CD4-positive, alpha-beta T cell treated with Interleukin-6 at 100 ng/mL for 8 hours (primary cell): ENCODE measurements at places on chromosomes 7 and 10.
A peak's percentile ranks its signal among the peaks of the same experiment; 100 is the strongest.

- no peak for DNase-seq
Observed at GRCh38 chr10:105691811-105692210, 1050.7 kb downstream of the SORCS3 start.

- DNase-seq: no peak
Observed at GRCh38 chr7:42143711-42144600, 93.1 kb downstream of the GLI3 start.

DNA sequence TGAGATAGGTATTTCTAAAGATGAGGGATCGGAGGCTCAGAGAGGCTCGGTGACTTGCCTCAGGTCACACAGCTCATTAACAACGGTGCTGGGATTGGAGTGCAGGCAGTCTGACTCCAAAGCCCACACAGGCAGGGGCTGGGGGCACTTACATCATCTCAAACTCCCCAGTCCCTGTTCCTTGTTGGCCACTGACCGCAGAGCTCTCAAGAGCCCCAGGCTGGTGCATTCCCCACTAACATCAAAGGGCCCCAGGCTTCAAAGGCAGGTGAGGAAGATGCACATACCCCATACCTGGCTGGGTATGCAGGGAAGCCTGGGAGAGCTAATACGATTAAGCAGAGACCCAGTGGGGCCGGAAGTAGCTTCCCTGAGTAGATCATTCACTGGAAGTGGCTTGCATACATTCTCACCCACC lies 13.7 kb upstream of the NODAL start:
- no peak for DNase-seq

DNA sequence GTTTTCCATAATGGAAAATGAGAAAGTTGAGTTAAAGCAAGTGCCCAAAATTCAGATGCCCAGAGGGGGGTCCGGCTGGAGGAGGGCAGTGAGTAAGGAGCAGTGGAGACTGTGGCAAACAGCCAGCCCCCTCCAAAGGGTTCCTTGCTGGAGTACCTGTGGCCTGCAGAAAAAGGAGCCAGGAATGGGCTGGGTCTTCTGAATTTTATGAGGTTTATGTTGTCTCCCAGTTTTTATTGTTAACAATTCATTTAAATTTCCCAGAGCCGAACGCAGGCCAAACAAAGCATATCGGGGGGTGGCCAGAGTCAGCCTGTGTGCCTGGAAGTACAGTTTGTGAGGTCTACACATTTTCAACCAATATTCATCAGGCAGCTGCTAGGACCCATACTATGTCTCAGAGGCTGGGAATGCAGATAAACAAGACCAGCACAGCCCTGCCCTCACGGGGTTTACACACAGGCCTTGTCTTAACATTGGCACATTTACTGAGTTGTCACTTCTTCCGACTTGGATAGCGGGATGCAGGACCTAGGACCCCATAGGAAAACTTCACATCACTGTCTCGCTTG lies 12.9 kb upstream of the CSGALNACT2 start:
- DNase-seq: no peak

- DNase-seq: no peak
Observed at GRCh38 chr10:32960022-32960421, 2.0 kb upstream of the ITGB1 start.

GRCh38 chr7:109864230-109864629 lies 1226.7 kb upstream of the LRRN3 start:
- no peak for DNase-seq

DNA sequence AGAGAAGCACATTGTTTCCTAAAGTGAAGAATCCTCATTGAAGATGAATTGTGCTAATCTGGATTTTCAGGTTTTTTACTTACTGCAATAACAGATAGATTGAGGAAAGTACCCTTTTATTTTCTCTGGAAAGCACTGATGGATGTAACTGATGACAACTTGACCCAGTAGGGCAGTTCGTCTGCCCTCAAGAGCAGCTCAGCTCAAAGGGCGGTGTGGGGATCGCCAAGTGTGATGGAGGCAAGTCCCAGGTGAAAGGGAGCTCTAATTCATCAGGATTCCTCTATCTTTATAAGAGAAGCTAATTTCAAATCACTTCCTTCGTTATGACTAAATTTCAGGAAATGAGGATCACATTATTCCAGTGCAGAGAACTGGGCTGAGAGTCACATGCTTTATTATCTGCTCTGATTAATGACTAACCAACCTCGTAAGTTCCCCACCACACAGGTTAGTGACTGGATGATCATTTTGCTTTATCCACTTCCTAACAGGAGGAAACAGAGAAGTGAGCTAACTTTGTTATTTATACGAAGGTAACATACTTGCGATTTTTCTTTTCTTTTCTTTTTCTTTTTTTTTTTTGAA lies 98.8 kb downstream of the PFKFB3 start:
- DNase-seq: no peak

- DNase-seq: no peak
Observed at GRCh38 chr10:97332591-97333350, 1.8 kb downstream of the FRAT2 start.

GRCh38 chr7:132161976-132162375 lies 414.3 kb downstream of the PLXNA4 start:
- DNase-seq: no peak

DNA sequence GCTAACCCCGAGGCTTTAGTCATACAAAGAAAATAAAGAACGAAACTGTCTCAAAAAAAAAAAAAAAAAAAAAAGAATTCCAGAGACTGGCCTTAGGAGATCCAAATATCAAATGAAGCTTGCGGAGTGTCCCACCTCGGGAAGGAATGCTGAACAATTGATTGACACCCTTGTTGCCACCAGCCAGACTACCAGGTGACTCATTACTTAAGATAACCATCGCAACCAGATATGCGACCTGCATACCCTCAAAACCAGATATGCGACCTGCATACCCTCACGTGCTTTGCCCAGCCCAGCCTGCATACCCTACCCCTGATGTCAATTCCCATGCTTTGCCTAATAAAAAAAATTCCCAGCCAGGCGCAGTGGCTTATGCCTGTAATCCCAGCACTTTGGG lies 2.7 kb upstream of the PRKRIP1 start:
- DNase-seq: no peak

- no peak for DNase-seq
Observed at GRCh38 chr10:29807163-29807806, 172.5 kb upstream of the SVIL start.

DNA sequence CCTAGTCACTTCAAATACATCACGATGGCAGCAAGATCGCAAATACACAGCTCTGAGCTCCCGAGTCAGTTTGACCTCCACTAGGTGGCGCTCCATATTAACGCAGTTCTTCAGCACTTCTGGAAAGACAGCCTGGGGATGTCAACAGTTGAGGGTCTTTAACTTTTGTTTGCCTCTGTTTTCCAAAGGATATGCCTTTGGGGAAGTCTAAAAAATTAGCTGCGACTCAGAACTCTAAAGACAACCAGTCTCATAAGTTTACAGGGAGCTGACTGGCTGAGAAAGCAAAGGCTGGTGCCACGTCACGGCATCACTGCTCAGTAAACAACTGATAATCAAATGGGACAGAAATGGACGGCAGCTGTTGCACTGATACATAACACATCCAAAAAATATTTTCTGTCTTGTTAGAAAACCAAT lies 458.8 kb downstream of the SORCS1 start:
- DNase-seq: no peak

DNA sequence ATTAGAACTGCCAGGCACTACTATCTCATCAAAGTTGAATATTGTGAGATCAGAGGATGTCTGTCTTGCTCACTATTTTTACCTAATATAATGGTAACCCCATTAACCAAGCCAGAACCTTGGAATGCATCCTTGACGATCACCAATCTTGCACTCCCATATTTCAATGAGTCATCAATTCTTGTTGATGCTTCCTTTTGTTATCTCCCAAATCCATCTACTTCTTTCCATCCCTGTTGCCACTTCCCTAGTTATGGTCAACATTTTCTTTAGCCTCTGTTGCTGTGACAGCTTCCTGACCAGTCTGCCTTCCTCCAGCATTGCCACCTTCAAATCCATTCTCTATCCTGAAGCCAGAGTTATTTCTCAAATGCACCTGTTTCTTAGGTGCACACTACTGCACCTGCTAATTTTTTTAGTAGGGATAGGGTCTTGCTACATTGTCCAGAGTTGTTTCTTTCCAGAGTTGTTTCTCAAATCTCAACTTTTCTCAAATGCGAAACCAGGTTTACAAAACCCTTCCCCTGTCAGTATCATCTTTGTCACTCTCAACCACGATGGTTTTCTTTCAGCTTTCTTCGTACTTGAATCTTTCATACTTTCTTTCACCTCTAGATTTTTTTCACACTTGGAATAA lies 15.7 kb downstream of the ITGA8 start:
- DNase-seq: no peak

GRCh38 chr10:121411004-121411403 lies 187.2 kb downstream of the FGFR2 start:
- no peak for DNase-seq

GRCh38 chr7:33054261-33054964 lies 8.2 kb downstream of the NT5C3A start:
- peak; percentile 34 for DNase-seq

DNA sequence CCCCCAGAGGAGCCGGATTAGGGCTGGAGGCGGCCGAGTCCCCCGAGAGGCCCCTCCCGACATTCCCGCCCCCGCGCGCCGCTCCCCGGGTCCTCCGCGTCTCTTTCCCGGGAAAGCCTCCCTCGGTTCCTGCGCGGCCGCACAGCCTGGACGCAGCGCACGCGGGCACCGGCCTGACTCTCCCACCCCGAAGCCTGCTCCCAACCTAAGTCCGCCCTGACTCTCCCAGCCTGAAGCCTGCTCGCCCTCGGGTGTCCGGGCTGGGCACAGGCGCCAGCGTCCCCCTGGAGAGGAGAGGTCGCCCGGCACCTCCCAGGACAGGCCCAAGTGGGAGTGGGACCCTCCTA lies 441 bp upstream of the VENTX start:
- no peak for DNase-seq

DNA sequence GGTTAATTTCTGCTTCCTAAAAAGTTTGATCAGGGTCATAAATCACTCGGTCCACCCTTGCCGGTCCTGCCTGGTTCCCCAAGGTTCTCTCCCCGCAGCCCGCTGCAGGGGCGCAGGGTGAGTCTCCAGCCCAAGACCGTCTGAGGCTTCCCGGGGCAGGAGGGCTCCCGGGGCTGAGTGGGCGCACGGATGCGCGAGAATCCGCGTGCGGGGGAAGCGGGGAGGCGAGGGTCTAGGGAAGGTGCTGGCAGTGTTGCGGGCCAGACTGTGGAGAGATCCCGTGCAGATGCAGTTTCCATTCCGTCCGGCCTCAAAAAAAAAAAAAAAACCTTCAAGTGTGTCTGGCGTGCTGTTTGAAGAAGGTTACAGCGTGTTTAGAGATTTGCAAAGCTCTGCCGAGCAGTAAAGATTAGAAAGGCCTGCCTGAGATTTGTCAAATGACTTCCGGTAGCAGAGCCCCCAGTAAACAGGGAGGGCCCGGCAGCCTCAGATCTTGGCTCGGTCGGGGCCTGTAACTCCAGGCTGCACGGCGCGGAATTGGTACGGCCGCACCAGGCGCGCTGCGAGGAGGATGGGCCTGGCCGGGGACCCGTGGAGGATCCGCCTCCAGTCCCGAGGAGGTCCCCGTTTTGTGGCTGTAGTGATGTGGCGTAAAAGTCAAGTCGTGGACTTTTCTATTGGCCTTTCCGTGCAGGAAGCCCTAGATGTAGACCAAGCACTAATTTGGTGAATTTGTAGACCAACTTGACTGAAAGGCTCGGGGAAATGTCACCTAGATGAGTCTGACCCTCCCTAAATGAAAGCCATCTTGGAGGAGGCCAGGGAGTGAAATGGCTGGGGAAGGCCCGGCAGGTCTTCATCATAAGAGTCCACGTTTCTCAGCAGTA lies 293.2 kb upstream of the NFE2L3 start:
- no peak for DNase-seq

DNA sequence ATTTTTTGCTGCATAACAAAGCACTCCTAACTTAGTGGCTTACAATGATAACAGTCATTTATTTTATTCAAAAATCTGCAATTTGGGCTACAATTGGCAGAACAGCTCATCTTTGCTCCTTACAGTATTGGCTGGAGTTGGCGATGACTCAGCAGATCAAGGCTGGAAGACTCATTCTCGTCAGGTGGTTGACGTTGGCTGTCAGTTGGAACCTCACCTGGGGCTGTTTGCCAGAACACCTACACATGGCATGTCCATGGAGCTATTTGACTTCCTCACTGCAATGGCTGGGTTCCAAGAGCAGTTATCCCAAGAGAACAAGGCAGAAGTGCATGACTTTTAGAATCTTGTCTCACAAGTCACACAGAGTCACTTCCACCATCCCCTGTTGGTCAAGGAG lies 75.1 kb downstream of the NOD1 start:
- no peak for DNase-seq

DNA sequence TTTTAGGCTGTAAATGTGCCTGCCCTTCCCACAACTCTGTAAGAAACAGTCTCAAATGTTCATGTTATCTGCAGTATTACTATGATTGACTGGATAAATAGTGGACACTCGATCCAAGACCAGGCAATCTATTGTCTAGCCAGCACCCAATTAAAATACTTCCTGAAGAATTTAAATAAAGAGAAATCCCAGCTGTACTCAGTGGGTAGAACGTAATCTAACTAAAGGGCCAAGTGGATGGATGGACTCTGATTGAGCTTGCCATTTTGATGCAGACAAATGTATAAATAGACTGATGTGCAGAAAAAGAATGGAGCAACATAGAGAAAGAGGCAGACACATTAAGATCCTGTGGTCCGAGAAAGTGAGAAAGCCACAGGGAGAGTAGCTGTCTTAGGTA lies 158.0 kb downstream of the IPMK start:
- DNase-seq: no peak

GRCh38 chr7:133275446-133276095 lies 22.7 kb downstream of the EXOC4 start:
- DNase-seq: no peak

GRCh38 chr7:117588352-117588794 lies 108.5 kb downstream of the CFTR start:
- no peak for DNase-seq

- DNase-seq: no peak
Observed at GRCh38 chr10:96840841-96841518, 8.9 kb downstream of the LCOR start.

DNA sequence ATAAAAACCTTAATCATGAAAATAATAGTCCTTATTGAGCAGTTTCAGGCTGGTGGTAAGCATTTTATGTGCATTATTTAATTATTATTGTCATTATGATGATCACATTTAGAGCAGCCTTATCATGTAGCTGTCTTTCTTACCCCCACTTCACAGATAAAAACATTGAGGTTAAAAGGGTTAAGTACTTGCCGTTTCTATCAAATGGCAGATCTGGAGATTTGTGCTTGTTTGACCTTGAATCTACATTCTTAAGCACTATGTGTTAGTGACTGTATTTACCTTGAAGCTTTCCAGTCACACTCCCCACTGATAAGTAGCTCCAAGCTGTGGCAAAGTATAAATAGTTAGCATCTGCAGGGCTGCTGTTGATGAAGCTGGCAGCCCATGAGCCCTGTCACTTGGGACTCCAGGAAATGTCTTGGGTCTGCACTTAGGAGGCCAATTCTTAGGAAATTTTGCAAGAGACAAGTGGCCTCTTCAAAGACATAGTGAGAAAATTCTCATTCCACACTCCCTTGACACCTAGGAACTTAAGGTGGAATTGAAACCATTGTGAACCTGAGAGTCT lies 116.8 kb upstream of the AGR3 start:
- no peak for DNase-seq

- DNase-seq: no peak
Observed at GRCh38 chr10:104434601-104435000, 81.0 kb downstream of the CFAP58 start.

- DNase-seq: no peak
Observed at GRCh38 chr7:86863452-86863851, 196.0 kb downstream of the ELAPOR2 start.

- DNase-seq: peak; percentile 6
Observed at GRCh38 chr10:88974446-88975376, 15.9 kb upstream of the FAS start.
